ENCODE measurements at places on chromosomes 3 and 15.

GRCh38 chr15:25331860-25332259 is 107.0 kb downstream of the UBE3A start:
- no peak for DNase-seq

- DNase-seq: no peak
These were observed 44.0 kb downstream of the ZBTB38 start for GRCh38 chr3:141412087-141412935.

DNA sequence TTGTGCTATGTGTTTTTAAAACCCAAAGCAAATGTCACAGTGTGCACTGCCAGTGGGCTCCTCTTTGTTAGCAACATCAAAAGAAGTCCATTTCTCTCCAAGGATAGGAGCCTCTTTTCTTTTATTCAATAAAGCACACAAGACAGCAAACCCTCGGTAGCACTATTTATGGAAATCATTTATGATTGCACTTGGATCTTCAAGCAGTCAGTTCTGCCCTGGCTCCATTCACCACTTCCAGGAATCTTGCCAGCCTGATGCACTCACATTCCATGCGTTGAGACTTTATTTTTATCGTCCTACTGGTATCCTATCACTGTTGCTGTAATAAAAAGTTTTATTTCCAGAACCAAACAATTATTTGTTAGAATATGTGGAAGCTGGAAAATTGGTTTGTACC is 412.1 kb downstream of the TBL1XR1 start:
- DNase-seq: no peak

- no peak for DNase-seq
These were observed 579.4 kb upstream of the TBL1XR1 start for GRCh38 chr3:177776661-177777101.

GRCh38 chr3:38614651-38615352 is 34.7 kb downstream of the SCN5A start:
- no peak for DNase-seq

DNA sequence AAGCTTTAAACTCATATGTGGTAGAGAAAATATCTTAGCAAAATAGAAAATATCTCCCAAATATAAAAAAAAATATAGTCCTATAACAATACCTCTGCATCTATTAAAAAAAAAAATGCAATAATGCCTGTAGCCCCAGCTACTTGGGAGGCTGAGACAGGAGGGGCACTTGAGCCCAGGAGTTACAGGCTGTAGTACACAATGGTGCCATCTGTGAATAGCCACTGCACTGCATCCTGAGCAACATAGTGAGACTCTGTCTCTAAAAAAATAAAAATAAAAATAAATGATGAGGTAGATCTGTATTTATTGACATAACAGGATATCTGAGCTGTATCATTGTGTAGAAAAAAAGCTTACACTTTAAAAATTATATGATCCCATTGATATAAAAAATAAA is 70.4 kb downstream of the PFN2 start:
- no peak for DNase-seq

- DNase-seq: no peak
These were observed 3.6 kb upstream of the OR5K4 start for GRCh38 chr3:98350082-98350481.

DNA sequence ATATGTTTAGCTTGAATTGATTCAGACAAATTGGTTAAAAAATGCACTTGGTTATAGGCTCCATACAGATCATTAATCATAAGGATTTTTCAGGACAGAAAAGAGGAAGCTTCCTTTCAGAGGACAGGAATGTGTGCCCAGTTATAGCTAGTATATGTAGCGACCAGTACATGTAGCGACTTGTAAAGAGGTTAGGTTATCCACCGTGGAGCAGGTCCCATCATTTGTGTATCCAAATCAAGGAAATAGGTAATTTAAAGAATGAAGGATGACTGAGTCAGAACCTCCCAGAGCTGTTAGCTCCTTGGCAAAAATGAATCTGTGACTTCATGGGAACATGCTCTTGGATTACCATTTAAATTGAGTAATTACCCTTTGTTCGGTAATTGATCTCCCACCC is 15.8 kb upstream of the P2RY12 start:
- DNase-seq: no peak

DNA sequence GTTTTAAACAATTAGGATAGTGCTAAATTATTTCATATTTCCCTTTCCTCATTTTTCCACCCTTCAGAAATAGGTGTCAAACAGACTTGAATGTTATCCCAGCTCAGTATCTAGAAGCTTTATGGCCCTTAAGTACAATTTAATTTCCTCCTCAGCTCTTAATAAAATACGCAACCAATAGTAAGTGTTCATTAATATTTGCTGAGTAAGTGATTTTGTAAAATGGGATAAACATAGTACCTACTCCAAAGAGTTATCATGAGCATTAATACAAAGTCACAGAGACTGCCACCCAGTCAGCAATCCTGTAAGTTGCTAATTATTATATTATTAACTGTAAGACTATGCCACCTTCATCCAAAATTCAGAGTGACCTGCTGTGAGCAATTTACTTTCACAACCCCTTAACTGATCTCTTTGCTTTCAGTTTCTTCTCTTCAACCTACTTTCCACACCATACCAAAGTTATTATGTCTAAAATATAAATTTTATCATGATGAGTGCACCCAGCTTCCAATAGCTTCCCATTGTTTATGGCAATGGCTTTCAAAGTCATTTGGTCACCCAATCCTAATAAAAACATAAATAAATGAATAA is 30.7 kb upstream of the CLDN1 start:
- DNase-seq: no peak

DNA sequence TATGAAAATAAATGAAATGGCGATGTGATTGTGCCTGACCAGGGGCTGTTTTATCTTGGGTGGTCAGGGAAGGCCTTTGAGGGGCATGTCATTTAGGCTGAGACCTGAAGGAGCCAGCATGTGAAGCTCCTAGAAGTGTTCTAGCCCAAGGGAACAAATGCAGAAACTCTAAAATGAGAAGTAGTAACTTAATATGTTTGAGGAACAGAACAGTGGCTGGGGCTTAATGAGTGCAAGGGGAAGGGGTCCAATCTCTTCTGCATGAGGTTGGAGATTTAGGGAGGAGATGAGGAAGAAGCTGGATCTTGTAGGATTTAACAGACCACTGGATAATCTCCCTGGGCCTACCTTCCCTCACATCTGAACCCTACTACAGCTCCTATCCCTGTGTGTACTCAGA is 110.5 kb downstream of the AKAP13 start:
- no peak for DNase-seq
